Mesothelial cell of epicardium (in vitro differentiated cells): ENCODE measurements at places on chromosomes 3 and 15.

DNA sequence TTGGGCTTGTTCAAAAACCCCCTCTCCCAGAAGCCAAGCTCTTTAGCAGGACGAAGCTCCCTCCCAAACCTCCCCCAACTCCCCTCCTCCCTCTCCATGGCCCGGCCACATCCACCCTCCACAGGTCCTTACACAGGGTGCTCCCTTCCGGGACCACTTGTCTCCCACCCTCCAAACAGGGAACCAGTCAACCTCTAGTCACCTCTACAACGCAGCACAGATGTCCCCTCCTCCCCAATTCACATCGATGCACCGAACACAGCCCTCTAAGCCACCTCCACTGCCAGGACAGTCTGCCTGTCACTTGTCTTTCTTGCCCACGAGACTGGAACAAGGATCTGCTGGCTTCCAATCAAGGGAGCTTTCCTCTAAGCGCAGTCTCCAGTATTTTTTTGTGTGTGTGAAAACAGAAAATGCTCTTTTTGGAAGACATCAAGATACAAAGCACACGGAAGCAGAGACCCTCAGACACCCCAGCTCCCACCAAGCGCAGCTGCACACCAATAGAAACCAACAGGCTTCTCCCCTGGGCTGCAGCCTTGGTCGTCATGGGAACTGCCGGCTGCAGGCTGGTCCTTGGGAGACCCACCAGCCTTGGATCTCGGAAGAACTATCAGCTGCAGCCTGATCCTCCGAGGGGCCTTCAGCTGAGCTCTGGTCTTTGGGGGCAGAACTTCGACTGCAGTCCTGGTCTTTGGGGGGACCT lies 26.5 kb downstream of the IQSEC1 start:
- no peak for DNase-seq

DNA sequence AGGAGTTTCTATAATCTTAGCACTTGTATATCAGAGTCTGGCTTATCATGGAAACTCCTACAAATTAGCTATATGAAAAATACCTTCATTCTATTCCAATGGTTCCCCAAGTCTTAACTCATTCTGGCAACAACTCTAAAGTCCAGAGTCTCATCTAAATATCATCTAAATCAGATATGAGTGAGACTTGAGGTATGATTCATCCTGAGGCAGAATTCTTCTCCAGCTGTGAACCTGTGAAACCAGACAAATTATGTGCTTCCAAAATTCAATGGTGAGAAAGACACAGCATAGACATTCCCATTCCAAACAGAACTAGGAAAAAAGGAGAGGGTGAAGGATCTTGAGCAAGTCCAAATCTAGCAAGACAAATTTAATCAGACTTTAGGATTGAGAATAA lies 138.8 kb downstream of the THRB start:
- no peak for DNase-seq

GRCh38 chr3:153176197-153176596 lies 14.2 kb downstream of the RAP2B start:
- DNase-seq = no peak

GRCh38 chr3:125767641-125768040 lies 172.3 kb upstream of the OSBPL11 start:
- no peak for DNase-seq

GRCh38 chr3:2937592-2937991 lies 172.6 kb downstream of the IL5RA start:
- no peak for DNase-seq

- no peak for DNase-seq
These were observed 189.8 kb downstream of the PLOD2 start for GRCh38 chr3:145971186-145971585.

DNA sequence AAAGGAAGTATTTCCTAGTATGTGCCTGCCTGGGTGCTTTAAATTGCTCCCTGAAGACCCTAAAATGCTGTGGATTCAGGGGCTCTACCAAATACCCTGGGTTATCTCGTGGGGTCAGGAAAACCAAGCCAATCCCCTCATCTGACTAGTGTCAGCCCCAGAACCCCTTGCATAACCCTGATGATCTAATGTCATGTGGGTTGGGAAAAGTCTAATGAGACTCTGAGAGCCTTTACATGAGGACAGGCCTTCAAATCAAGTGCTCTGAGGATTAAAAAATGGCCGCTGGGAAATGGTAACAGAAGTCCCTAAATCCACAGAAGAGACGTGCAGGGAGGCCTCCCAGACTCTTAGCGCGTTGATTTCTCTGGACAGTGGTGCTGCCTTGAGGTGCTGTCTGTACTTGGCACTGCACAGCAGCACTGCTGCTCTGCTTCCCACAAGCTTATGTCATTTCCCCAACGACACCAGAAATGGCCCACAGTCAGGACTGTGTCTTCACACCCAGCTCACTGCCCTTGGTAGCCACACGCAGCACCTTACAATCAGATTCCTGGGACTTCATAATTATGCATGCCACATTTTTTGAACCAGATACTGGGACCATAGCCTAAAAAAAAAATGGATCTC lies 16.6 kb downstream of the EIF4E3 start:
- DNase-seq = no peak

GRCh38 chr15:92650256-92650655 lies 5.3 kb downstream of the FAM174B start:
- peak; percentile 36 for DNase-seq

GRCh38 chr15:35209838-35210237 lies 124.7 kb upstream of the NANOGP8 start:
- DNase-seq = no peak

- no peak for DNase-seq
These were observed 40.9 kb downstream of the B3GNT5 start for GRCh38 chr3:183293966-183294365.

GRCh38 chr15:90080818-90081393 lies 21.4 kb downstream of the IDH2 start:
- DNase-seq = no peak

DNA sequence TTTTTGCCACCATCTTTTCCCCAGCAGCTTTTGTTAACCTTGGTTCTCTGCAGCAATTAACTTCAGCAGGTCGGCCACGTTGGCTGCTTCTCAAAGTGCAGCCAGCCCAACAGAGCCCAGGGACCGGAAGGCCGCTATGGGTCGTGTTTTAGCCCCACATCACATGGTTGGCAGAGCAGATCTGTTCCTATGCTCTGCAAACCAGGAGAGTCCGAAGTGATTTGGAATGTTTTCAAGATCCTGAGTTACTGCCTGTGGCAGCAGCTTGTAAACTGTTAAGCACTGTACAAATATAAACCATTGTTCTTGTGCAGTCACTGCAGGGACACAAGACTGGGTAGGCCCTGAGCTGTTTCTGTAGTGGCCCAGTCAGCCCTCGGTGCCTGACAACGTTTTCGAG lies 69.6 kb upstream of the MYZAP start:
- DNase-seq = no peak

GRCh38 chr15:44093836-44094235 lies 101.2 kb downstream of the FRMD5 start:
- DNase-seq = no peak

DNA sequence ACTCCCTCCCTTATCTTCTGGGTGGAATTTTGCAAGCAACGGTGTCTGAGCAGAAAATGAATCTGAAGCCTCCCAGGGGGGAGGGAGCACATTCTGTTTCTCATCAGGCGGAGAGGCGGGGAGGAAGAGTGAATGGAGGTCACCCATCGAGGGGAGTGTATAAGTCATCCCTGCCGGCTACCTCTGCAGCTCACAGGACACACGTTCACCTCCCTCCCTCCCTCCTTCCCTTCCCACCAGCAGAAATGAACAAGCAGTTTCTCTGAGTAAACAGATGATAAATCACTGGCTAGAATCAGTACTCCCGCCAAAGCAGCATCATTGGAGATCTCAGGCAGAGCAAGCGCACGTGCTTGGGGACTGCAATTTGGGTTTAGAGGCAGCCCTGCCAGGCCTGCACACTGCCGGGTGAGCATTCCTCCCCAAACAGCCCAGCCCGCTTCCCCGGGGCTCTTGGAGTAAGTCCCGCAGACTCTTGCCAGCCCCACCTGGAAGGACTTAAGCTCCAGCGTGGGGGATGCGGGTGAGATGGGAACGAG lies 38.3 kb downstream of the CPN2 start:
- DNase-seq = no peak

GRCh38 chr3:137150825-137151224 lies 193.0 kb downstream of the IL20RB start:
- DNase-seq = no peak

DNA sequence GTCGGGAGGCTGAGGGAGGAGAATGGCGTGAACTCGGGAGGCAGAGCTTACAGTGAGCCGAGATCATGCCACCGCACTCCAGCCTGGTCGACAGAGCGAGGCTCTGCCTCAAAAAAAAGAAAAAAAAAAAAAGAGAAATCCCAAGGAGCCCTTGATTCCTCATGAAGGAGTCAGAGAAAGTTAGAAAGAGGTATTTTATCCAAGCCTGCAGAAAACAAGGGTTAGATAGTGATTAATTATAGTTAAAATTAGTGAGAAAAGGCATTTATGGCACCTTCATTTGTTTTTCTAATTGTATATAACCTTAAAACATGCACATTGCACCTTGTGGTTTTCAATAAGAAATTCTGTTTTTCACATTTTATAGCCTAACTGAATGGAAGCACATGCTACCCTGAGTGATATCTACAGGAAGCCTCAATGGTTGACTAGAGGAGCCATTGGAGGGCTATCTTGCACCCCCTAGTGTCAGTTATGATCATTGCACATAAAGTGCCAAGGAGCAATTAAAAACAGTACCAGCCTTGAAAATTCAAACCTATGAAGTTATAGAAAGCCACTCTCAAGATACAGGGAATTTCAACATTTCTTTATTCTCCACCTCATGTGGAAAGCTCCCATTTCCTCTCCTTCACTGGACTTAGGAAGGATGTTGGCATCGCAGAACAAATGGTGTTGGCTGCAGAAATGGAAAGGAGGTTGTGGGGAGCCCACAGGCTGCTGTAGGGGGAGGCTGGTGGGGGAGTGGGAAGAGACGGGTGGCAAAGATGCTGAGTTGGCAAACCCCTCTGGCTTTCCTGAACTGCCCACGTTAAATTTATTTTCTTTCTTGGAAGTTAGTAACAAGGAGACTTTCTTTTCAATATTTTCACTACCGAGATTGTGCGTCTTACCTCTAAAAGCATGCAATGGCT lies 48.5 kb downstream of the ITGA11 start:
- DNase-seq = no peak

GRCh38 chr15:98113327-98113726 lies 152.8 kb downstream of the ARRDC4 start:
- no peak for DNase-seq

DNA sequence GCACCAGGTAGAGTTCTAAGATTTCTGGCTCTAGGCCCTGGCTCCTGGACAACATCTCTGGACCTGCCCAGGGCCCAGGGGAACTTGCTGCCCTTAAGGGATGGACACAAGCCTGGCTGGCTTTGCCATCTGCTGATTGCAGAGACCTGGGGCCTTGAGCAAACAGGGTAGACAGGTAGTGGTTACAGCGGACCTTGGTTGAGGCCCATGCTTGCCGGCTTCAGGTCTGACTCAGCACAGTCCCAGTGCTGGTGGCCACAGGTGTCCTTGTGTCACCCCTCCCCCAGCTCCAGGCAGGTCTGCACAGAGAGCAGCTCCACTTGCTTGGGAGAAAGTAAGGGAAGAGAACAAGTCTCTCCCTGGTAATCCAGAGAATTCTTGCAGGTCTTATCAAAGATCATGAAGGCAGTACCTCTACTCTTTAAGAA lies 15.9 kb upstream of the ACTL6A start:
- DNase-seq = no peak

GRCh38 chr15:50107591-50108408 lies 11.2 kb downstream of the ATP8B4 start:
- DNase-seq = no peak

- DNase-seq = no peak
These were observed 81.7 kb downstream of the PRICKLE2 start for GRCh38 chr3:64143409-64144130.

DNA sequence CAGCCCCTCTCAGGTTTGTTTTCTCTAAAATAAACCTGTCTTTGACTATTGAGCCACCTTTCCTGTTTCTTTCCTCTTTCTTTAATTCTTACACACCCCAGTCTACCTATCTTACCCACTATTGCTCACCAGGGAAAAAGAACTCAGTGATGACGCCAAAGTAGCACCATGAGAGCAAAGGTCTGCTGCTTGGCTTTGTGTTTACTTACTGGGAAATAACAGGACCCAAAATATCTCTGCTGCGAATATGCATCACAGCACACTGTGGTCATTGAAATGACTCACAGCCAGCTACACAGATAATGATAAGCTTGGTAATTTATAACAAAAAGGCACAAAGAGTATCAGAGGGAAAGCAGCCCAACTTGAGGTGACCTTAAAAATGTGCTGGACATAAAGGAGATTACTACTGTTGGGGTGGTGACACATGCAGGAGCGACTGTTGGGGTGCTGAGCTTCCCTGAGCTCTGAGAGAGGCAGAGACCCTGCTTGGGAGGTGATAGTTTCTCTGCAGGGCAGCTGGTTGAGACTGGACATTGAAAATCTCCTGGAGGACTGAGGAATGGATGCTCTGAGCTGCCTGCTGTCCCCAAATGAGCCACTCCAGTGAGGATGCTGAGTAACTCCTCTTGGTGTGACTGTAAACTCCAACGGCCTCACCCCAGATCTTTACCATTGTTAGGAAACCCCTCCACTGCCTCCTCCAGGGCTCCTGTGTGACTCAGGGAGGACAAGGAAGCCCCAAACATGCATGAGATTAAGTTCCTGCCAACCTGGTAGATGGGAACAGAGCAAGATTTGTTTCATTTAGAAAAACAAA lies 14.5 kb downstream of the EFCAB12 start:
- DNase-seq = no peak

DNA sequence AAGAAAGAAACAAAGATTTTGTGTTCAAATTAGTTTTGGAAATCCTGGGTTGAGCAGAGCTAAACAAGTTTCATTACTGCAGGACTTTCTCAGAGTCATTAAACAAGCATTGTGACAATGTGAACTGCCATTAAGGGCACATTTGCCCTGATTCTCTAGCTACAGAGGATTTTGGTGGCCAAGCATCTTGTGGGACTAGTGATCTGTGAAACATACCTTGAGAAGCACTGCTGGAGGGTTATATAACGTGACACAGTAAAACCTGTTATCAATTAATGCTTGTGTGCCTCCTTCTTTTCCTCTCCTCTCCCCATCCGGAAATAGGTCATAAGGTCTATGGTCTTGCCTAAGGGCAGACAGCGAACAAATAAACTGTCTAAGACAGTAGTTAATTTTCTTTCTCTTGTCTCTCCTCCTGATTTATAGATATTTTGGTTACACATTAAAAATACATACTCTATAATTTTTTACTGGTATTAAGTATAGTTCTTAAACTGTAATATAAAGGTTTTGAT lies 167.3 kb upstream of the NANOGP8 start:
- DNase-seq = no peak

GRCh38 chr3:77667901-77668300 lies 628.0 kb downstream of the ROBO2 start:
- DNase-seq = no peak

- peak; percentile 11 for DNase-seq
These were observed 38.7 kb upstream of the SLCO2A1 start for GRCh38 chr3:134068429-134068828.

- no peak for DNase-seq
These were observed 690.8 kb upstream of the ARPP21 start for GRCh38 chr3:34948517-34948916.

DNA sequence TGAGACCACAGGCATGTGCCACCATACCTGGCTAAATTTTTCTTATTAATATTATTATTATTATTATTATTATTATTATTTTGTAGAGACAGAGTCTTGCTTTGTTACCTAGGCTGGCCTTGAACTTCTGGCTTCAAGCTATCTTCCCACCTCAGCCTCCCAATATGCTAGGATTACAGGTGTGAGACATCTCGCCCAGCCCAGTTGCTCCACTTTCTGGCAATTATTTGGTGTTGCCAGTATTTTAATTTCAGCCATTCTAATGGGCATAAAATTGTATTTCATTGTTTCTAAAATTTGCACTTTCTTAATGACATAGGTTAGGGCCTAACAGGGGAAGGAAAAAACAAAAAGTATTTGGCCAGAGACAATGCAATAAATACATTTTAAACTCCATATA lies 1217.6 kb upstream of the ALCAM start:
- no peak for DNase-seq
